EL (cell line): ENCODE measurements at places on chromosomes 7 and 10.

- DNase-seq = peak; percentile 95
These were observed 7.0 kb downstream of the WDR91 start for GRCh38 chr7:135204341-135204749.

- DNase-seq = no peak
These were observed 172.0 kb downstream of the FANK1 start for GRCh38 chr10:126068322-126068721.

GRCh38 chr10:60964257-60965235 lies 20.6 kb upstream of the RHOBTB1 start:
- peak; percentile 84 for DNase-seq

- DNase-seq = no peak
These were observed 28.7 kb downstream of the TMEM106B start for GRCh38 chr7:12239806-12240205.

DNA sequence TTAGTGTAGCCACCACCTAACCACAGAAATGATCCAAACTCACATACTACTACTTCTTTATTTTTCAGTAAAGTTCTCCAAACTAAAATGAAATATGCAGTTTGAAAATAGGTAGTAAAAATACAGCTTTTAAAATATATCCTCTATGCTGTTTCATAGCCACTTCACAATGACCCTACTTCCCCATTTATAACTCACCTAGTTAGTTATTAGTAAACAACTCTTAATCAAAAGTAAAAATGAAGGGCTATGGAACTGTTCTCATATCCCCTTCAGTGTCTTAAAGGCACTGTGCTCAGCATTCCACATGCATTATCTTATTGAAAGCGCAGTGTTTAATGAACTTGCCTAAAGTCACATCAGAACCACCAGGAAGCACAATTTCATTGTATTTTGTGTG lies 43.5 kb downstream of the KMT2C start:
- DNase-seq = no peak

DNA sequence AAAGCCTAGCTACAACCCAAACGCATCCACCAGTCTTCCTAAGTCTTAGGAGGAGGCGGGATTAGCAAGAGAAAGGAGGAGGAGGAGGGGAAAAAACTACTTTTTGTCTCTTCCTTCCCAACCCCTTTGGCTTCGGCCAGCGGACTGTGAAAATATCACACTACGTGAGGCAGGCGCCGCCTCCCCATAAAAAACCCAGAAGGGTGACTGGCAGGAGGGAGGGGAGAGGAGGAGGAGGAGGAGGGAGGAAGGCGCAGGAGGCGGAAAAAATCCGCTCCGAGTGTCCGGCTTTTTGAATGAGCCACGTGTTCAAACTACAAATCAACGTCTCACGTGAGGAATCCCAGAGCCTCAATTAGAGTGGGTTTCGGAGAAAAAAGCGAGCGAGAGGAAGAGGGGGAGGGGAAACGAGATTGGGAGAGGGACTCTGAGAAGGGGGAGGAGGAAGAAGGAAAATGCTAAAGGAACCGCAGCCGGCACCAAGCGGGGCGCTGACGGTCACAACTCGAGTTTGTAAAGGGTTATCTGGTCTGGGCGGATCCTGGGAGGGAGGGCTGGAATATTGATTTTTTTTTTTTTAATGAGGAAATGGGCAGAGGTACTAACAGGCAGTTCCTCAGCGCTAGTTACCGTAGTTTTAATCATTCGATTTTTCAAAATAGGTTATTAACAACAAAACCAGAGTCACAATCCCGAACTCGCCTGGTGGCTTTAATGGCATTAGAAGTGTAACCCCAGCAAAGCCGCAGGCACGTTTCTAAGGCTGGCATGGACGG lies at the start of gene IGF2BP3:
Gene IGF2BP3, minus strand, starts transcription at position 162 of the 776 bp plus-strand sequence. CDS start 381 bp downstream, outside the sequence.
- DNase-seq = peak; percentile 98

GRCh38 chr7:13748998-13749397 lies 240.5 kb downstream of the ETV1 start:
- DNase-seq = no peak

GRCh38 chr10:95457319-95457886 lies 103.8 kb downstream of the SORBS1 start:
- DNase-seq = no peak

DNA sequence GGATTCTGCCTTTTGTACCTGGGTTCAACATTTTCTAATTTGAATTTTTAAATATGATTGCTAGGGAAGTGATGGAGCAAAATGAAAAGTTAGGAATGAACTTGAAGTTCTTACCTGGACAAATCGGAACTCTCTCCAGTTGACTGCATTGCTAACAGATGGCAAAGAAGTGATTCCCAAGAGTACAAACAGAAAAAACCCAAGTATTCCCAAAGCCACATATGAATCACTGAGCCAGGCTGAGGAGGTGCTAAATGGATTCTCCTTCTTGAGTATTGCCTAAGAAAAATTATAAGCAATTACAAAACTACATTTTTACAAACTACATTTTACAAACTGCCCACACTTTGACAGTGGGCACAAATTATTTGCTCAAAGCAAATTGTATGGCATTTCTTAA lies 25.9 kb downstream of the STEAP4 start:
- no peak for DNase-seq

DNA sequence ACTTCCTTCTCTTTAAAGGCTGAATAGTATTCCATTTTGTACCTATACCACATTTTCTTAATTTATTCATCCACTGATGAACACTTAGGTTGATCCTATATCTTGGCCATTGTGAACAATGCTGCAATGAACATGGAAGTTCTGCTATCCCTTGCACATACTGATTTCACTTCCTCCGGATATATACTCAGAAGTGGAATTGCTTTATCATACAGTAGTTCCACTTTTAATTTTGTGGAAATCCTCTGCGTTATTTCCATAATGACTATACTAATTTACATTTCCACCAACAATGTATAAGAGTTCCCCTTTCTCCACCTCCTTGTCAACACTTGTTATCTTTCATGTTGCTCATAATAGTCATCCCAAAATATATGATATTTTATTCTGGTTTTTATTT lies 312.6 kb downstream of the PLXDC2 start:
- DNase-seq = no peak

- no peak for DNase-seq
These were observed 157.2 kb downstream of the GFRA1 start for GRCh38 chr10:116115797-116116196.

GRCh38 chr7:93873998-93874574 lies 16.5 kb downstream of the TFPI2 start:
- no peak for DNase-seq

- DNase-seq = no peak
These were observed 157.1 kb downstream of the GPAM start for GRCh38 chr10:112026438-112026837.

- DNase-seq = no peak
These were observed 716.0 kb downstream of the XPNPEP1 start for GRCh38 chr10:109207361-109207760.

- peak; percentile 50 for DNase-seq
These were observed 56.0 kb upstream of the BTRC start for GRCh38 chr10:101297901-101298486.

DNA sequence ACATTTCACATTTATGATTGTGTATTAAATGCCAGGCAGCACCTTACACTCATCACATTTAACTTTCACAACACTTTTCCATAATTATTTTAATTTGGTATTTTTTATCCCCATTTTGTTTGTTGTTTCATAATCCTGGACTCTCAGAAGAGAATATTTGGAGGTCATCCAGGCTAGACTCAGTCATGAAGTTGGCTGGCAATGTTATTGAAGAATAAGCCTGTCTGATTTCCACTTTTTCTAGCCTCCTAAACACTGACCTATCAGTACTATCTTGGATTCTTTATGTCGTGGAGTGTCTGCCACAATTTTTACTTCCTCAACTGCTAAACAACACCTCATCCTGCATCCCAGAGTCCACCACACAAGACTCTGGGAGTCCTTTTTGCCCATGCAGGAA lies 372.3 kb upstream of the NRP1 start:
- peak; percentile 20 for DNase-seq
